ENCODE measurements at places on chromosomes 12 and 14.

GRCh38 chr14:33414041-33414440 lies 475.4 kb downstream of the NPAS3 start:
- peak; percentile 20 for DNase-seq

GRCh38 chr14:71741241-71741640 lies 191.0 kb upstream of the RGS6 start:
- no peak for DNase-seq

- DNase-seq, result peak; percentile 6
These were observed 1.4 kb upstream of the STON2 start for GRCh38 chr14:81401420-81402122.

DNA sequence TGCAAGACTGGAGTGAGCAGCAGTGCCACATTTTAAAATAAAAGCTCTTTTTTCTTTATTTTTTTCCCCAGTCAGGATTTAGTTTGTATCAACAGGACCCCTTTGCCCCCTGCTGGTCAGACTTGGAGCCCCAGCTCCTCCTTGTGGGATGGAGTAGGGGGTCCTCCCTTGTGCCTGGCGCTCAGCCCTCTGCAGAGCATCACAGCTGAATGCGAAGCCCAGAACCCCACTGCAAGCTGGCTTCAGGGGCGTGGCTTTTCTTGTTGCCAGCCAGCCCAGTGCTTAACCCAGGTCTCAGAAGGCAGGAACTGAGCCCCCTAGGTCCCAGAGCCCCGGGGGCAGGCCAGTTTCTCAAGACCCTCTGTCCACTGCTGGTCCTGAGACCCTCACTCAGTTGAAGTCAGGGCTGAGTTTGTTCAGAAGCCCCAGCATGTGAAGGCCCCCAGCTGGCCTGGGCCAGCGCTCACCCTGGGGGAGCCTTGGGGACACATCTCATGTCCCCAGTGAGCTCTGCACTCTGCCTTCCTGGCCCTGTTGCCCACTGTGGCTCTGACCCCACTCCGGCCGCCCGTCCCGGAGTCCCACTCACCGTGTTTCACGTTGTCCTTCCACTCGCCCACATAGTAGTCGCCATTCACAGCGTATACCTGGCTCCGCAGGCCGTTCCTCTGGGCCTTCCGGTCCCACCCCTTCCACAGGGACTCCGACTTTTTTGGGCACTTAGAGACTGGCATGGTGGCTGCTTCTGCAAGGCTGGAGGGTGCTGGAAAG lies 519 bp downstream of the MORN3 start:
- DNase-seq, result peak; percentile 57

DNA sequence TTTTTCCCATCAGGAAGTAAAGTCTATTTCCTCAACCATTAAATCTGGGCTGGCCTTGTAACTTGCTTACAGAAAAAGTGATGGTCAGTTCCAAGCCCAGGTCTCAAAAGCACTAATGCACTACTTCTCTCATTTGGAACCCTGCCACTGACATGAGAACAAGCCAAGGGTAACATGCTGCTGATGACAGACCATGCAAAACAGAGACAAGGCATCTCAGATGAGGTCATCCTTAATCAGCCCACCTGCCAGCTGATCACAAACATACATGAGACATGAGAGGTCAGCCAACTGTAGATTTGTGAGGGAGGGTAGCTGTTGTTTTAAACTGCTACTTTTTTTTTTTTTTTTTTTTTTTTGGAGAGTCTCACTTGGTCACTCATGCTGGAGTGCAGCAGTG lies 16.2 kb downstream of the TWF1 start:
- DNase-seq, result no peak

DNA sequence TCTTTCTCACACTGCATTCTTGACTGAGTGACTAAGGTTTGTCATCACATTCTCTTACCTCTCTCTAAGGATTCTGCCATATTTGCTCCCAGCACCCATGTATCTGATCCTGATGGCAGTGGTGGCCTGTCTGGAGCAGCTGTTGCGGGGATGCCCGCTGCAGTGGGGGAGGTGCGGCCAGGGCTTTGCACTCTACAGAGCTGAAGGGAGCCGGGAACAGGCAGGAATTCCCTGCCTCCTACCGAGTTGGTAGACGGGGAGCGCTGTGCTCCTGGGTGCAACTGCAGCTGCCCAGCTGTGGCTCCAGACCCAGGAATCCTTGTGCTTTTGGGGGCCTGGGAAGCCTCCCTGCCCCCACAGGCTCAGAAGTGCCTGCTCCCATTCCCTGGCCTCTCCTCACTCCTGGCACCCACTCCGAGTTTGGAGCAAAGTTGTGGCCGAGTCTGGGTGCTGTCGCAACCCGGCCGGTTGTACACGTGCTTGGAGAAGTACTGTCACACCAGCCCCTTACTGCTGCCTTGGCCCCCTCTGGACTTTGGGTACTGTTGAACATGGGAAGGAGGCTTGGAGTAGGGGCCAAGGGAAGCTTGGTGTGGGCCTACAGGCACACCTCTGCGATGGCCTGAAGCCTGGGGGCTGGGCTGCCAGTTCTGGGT lies 106.9 kb upstream of the OR4E1 start:
- DNase-seq, result no peak

GRCh38 chr12:52692254-52692653 lies 11.1 kb downstream of the KRT77 start:
- DNase-seq, result no peak

DNA sequence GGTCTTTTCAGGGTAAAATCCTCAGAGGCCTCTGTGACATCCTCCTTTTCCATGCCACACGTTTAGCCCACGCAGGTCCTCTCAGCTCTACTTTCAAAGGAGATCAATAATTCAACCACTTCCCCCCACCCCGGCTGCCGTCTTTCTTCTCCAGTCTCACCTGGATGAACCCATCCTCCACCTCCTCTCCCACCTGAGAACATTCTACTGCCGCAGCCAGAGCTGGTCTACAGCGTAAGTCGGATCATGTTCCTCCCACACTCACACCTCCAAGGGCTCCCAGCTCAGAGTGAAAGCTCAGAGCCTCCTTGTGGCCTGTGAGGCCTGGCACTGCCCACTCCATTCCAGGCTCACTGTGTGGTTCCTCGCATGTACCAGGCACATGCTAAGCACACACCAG lies 246.6 kb downstream of the CHST11 start:
- DNase-seq, result no peak

DNA sequence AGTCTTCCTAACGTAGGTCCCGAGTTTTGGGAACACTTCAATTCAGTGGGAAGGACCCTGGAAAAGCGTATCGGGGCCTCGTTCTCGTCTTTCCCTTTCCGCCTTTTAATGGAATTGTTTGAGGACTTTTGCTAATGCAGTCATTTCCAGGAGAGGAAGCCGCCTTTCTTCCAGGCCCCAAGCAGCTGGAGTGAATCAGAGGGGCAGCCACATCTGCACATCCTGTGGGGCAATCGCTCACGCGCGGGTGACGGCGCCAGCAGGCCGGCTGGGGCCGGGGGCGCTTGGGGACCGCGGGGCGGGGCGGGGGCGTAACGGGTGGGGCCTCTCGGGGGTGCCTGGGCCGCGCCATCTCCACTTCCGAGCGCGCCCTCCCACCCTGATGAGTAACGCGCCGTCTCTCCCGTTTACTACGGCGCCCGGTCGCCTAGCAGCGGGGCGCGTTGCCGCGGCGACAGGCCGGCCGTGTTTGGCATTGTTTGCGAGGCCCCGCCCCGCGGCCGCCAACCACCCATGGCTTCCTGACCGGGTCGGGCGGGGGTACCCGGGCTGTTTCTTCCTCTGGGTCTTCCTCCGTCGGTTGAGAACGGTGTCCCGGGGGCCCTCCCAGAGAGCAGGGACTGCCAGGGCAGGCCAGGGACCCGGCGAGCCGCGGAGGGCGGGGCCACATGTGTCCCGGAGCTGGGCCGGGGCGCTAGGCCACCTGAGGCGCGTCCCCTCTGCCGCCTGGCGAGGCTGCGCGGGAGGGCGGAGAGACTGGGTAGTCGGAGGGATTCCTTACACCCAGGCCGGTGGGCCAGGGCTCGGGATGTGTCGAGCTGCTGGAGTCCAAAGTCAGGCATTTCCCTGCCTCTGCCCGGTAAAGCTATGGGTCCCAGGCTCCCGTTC lies 2.3 kb downstream of the GSG1 start:
- DNase-seq, result peak; percentile 79

DNA sequence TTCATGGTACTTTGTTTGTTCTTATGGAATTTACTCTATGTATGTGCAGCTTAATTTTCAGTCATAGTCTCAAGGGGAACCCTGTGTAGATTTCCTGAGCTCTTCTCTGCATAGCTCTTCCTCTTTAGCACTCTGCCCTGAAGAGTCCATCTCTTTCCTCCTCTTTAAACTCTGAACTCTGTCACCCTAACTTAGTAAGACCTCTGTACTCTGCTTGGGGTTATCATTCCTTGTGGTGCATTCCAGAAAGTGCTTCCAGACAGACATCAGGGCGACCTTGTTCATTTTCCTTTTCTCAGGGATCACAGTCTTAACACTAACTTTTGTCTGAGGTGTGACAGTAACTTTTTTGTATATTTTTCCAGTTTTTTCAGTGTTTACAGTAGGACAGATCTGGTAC lies 179.3 kb downstream of the RAD51B start:
- DNase-seq, result no peak

GRCh38 chr12:131231032-131231980 lies 277.6 kb downstream of the ADGRD1 start:
- no peak for DNase-seq

GRCh38 chr12:43063650-43064049 lies 474.1 kb upstream of the PRICKLE1 start:
- no peak for DNase-seq

GRCh38 chr14:38884109-38884508 lies 218.9 kb downstream of the SEC23A start:
- DNase-seq, result no peak

GRCh38 chr12:75635606-75636444 lies 124.4 kb upstream of the KRR1 start:
- DNase-seq, result peak; percentile 22

- no peak for DNase-seq
These were observed 29.8 kb downstream of the FNTB start for GRCh38 chr14:65016471-65016870.

DNA sequence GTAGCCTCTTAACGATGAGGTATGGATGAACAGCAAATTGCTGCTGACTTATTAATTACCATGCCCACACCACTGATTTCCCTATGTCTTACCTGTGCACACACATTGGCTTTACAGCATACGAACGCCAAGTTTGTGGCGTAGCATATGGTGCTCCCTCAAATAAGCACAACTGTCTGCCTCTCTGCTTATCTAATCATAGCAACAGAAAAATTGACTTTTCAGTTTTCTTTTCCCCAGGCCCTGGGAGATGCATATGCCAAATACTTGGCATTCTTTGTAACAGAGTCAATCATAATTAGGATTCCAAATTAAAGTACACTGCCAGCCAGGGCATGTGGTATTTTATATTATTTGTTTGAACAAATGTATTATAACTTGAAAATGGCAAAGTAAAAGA lies 625.5 kb downstream of the DIO2 start:
- no peak for DNase-seq

GRCh38 chr14:101784631-101785030 lies 23.1 kb downstream of the PPP2R5C start:
- no peak for DNase-seq

DNA sequence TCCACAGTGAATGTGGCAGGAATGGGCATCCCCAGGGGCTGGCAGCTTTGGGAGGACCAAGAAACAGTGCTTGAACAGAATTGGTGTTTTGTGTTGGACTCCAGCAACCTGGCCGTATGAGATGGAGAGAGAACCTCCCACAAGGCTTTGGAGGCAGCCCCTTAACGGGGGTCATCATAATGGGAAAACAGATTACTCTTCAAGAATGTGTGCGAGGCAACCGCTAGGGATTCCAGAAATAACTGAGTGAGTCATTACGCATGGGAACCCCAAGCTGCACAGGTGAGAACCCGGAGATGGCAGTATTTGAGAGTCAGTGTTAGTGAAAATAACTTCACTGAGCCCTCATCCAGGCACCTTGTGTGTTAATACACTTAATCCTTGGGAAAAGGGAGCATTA lies 567.8 kb upstream of the TBX3 start:
- DNase-seq, result no peak

- no peak for DNase-seq
These were observed 124.3 kb downstream of the PIWIL1 start for GRCh38 chr12:130461839-130462557.

- DNase-seq, result peak; percentile 44
These were observed 145.9 kb upstream of the SLCO1C1 start for GRCh38 chr12:20549108-20549719.

GRCh38 chr12:104219908-104220404 lies 4.4 kb downstream of the TXNRD1 start:
- DNase-seq, result peak; percentile 39

DNA sequence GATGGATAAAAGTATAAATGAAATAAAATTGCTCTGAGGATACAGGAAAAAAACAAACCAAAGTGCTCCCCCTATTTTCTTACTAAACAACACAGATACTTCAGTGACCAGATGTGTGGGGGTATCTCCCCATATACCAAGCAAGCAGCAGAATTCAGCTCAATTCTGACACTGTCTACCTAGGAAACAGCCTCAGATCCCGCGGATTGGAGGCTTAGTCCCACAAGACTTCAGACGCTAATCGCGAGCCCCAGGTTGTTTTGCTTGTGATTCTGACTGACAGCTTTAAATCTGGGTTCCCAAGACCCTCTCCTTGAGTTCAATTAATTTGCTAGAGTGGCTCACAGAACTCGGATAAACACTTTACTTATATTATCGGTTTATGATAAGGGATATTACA lies 17.3 kb downstream of the NFKBIA start:
- DNase-seq, result no peak

DNA sequence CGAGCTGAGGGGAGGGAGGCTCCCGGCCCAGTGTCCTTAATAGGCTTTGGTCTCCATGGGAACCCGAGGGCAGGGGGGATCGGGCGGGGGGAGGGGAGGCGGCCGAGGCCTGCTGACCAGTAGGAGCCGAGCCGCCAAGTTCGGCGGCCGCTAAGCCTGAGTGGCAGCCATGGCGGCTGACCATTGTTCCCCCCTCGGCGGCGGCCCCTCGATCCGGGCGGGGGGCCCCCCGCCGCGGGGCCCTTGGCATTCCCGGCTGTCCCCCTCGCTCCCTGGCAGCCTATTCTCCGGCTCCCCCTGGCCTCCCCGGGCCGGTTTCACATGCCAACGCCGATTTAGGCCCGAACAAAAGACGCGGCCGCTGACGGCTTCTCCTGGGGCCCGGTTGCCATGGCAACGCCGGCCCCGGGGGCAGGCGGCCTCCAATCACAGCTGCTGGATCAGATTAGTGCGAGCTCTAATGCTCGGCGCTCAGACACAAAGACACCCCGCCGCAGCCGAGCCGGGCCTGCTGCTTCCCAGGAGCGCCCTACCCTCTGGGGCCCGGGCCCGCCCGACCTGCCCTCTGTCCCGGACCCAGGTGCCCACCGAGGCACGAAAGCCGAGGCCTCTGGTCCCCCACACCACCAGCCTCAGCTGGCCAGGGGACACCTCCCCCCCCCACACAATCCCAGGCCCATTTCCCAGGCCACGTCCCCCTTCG lies 7.3 kb downstream of the MSI1 start:
- no peak for DNase-seq

Measured in Kasumi-1 (cell line).